Mesothelial cell of epicardium (in vitro differentiated cells): ENCODE measurements at places on chromosomes 11 and 22.

DNA sequence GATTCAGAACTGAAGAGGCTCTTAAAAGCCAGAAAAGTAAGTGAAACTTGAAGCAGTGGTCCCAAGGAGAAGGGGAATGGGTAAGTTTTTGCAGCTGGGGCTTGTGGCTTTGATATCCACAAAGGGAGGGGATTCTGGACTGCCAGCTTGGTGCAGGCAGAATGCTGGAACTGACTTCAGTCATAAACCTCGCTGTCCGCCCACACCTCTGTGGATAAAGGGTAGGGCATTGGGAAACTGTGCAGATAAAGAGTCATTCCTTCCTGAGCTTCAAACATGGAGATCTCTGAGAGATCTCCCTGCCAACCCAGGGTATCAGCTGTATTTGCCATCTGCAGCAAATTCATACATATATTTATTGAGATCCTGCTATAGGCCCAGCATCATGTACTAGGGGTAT lies 124.3 kb upstream of the OR9Q1 start:
- DNase-seq: no peak

- no peak for DNase-seq
Measured at GRCh38 chr11:122563761-122564160, 91.8 kb upstream of the UBASH3B start.

DNA sequence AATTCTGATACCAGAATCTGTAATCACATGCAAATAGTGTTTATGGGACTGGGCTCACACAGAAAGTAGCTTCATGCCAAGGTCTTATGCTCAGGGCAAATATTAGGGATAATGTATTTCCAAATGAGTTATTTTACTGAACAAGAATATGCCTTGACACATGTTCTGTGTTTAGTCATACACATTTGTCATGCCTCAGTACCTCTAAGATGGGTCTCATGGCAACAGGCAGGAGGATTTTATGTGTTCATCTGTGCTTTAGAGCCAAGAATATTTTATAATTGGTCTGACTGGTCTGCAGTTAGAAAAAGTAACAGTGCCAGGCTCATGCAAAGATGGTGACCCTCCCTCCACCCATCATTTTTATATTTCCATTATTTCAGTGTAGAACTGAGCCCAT lies 49.1 kb downstream of the JAM3 start:
- no peak for DNase-seq

DNA sequence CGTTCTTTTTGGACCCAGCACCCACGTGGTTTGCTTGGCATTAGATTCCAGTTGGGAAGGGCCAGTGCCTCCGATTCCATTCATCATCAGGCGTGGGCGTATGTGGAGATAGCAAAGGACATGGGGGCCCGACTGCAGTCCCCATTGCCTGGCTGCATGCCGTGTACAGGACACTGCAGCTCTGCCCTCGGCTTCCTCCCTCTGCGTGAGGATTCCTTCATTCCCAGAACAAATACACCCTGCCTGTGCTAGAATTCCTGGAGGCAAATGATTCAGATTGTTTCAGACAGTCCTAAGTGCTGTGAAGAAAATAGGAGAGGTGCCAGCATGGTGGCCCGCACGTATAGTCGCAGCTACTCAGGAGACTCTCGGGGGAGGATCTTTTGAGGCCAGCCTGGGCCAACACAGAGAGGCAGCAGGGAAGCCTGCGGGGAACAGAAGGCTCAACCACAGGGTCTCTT lies 15.4 kb downstream of the DERL3 start:
- no peak for DNase-seq

- DNase-seq: no peak
Measured at GRCh38 chr11:38330578-38330977, 1732.5 kb upstream of the RAG2 start.
